ENCODE measurements at places on chromosomes 4 and X. TPM values are rescaled to one million over a fixed set of nuclear protein-coding genes. Genes with fewer than 3 reads are reported as not detected.

ATOH1 gene
- not detected for total RNA-seq

EREG gene
- total RNA-seq, result under 0.01 TPM

RAI2 gene
- total RNA-seq, result 1.1 TPM

SHROOM2 gene
- total RNA-seq, result under 0.01 TPM

FAM53A gene
- 1.4 TPM for total RNA-seq

TMSB15B gene
- total RNA-seq, result 4.9 TPM

SLC34A2 gene
- not detected for total RNA-seq

KIAA1210 gene
- total RNA-seq, result not detected

CT45A1 gene
- total RNA-seq, result not detected

SMIM10 gene
- total RNA-seq, result 5.7 TPM

HTR2C gene
- total RNA-seq, result not detected

MAOB gene
- 5.5 TPM for total RNA-seq

ADH6 gene
- not detected for total RNA-seq

SYP gene
- total RNA-seq, result 0.43 TPM

PCDH11X gene
- not detected for total RNA-seq

UCHL1 gene
- total RNA-seq, result 301 TPM

ADGRG2 gene
- under 0.01 TPM for total RNA-seq

TRIM75 gene
- total RNA-seq, result not detected

BEX5 gene
- not detected for total RNA-seq

IL21 gene
- not detected for total RNA-seq

MND1 gene
- total RNA-seq, result 4.7 TPM

CXorf38 gene
- 7.3 TPM for total RNA-seq

SUPT20HL2 gene
- total RNA-seq, result not detected

CT47B1 gene
- total RNA-seq, result not detected

FANCB gene
- total RNA-seq, result 3.2 TPM

CXCL11 gene
- total RNA-seq, result not detected

C4orf50 gene
- not detected for total RNA-seq

BEX2 gene
- total RNA-seq, result 0.60 TPM

S100G gene
- total RNA-seq, result not detected

RGN gene
- 2.4 TPM for total RNA-seq

DBET gene
- total RNA-seq, result not detected

SLC30A9 gene
- total RNA-seq, result 43.8 TPM

CD38 gene
- total RNA-seq, result not detected

PWWP3B gene
- under 0.01 TPM for total RNA-seq

IRS4 gene
- not detected for total RNA-seq

ADH5 gene
- 450 TPM for total RNA-seq

GPR143 gene
- total RNA-seq, result not detected

FABP2 gene
- total RNA-seq, result not detected

MSANTD1 gene
- 0.60 TPM for total RNA-seq

FRG2 gene
- not detected for total RNA-seq

NLRP2B gene
- not detected for total RNA-seq

PAGE2 gene
- total RNA-seq, result not detected

TRIML2 gene
- total RNA-seq, result not detected

CNOT6L gene
- 8.0 TPM for total RNA-seq

EXOC1 gene
- 41.3 TPM for total RNA-seq

TREX2 gene
- 1.3 TPM for total RNA-seq

RNF175 gene
- 0.16 TPM for total RNA-seq

CXCL6 gene
- total RNA-seq, result 14.3 TPM

SCML1 gene
- total RNA-seq, result 5.5 TPM

ODAM gene
- not detected for total RNA-seq

REELD1 gene
- total RNA-seq, result not detected

PPEF2 gene
- total RNA-seq, result not detected

RAB9B gene
- total RNA-seq, result 1.1 TPM

ZXDA gene
- total RNA-seq, result 3.6 TPM

MEPE gene
- not detected for total RNA-seq

RAB40AL gene
- total RNA-seq, result 0.09 TPM

AASDH gene
- total RNA-seq, result 11.9 TPM

LRCH2 gene
- 4.6 TPM for total RNA-seq
